ENCODE measurements at places on chromosomes 1 and 21.

DNA sequence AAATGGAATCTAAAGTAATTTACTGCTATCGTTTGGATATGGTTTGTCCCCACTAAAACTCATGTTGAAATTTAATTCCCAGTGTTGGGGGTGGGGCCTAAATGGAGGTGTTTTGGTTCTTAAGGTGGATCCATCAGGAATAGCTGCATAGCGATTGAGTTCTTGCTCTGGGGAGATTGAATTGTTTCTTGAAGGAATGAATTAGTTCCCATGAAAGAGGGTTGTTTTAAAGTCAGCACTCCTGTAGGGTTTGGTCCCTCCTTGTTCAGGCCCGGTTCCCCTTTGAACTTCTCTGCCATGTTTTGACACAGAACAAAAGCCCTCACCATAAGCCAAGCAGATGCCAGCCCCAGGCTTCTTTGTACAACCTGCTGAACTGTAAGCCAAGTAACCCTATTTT, 170.9 kb downstream of the COL11A1 start:
- no peak for DNase-seq

- DNase-seq: no peak
Measured at GRCh38 chr1:156813750-156814570, 2.7 kb downstream of the SH2D2A start.

DNA sequence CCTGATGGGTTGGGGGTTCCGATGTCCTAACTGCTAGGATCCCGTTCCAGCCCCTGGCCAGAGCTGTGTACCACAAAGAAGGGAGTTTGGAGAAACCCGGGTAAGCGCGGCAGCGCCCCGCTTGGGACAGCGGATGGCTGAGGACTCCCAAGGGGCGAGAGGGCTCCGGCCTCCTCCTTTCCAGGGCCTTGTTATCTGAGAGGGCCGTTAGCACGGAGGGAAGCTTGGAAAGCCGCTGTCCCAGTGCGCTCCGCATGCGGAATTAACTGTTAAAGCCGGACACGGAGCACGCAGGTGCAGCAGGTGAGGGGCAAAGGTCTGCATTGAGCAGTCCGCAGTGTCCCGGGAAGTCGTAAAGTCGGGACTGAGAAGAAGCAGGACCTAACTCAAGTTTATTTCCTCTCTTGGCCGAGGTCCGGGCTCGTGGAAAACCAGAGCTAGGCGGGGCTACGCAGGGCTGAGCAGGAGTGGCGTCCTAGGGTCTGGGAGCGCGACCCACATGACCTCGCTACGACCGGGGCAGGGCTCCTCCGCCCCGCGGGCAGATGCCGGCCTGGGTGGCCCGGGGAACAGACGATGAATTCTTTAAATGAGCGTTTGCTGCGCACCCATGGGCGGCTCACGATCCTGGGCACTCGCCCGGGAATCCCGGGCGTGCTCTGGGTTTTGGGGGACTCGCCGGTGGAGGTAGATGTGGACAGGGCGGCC, 4.5 kb downstream of the LHX4 start:
- DNase-seq: no peak

DNA sequence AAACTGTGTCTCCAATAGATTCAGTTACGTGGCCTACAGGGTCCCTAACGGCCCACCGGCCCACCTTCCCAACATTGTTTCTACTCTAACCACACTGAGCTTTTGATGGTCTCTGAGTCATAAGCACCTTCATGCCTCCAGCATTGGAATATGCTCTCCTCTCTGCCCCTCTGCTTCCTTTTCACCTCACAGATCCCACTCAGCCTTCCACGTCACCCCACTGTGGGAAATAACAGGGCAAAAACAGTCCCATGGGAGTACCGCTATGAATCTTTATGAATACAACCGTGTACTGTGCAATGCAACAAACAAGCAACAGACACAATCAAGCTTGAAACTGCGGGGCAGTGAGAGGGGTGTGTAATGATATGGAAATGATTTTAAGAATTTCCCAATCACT, 5.3 kb upstream of the SARS1 start:
- no peak for DNase-seq

- no peak for DNase-seq
Measured at GRCh38 chr1:10690484-10690883, 106.0 kb downstream of the CASZ1 start.

DNA sequence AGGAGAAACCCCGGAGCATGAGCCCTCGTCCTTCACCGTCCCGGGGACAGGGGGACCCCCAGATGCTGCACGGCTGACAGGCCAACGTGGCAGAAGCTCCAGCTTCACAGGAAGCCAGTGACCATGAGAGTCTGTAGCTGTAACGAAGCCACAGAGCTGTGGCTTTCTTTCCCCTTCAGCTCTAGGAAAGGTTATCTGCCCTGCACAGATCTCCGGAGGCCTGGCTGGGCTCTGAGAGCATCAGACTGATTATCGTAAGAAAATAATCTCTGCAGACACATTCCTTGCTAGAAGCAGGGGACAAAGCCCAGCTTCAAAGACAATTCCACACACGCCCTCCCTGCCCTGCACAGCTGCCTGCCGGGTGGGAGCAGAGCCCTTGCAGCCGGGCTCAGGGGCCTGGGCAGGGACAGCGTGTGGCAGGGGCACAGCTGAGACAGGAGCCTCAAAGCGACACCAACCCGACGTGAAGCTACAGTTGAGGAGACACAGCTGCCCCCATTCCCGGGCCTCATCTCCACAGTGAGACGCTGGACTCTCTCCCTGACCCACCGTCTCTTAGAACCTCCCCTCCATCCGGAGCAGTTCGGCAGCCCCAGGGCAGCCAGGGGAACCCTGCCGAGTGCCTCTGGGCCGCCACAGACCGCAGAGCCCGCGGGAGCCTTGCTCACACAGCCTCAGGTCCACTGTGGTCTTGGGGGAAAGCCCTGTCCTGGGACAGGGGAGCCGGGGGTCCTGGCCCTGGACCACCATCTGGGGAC, 30.6 kb downstream of the POFUT2 start:
- DNase-seq: no peak

- DNase-seq: no peak
Measured at GRCh38 chr1:64139877-64140276, 63.5 kb upstream of the UBE2U start.

GRCh38 chr1:40797668-40798010, 14.1 kb downstream of the KCNQ4 start:
- no peak for DNase-seq

- no peak for DNase-seq
Measured at GRCh38 chr1:209741889-209742288, 14.0 kb upstream of the TRAF3IP3 start.

GRCh38 chr1:101370488-101370887, 133.7 kb downstream of the S1PR1 start:
- DNase-seq: no peak

DNA sequence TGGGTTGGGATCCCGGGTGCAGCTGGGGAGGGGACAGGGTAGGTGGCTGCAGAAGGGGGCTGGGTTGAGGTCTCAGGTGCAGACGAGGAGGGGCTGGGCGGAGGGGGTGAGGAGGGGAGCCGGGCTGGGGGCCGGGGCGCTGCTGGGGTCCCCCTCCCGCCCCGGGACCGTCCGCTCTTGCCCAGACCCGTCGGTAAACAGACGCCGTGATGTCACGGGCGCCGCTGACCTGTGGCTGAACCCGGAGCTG, 22.3 kb downstream of the DHRS3 start:
- no peak for DNase-seq

GRCh38 chr1:244945109-244945671, 80.8 kb upstream of the HNRNPU start:
- no peak for DNase-seq

DNA sequence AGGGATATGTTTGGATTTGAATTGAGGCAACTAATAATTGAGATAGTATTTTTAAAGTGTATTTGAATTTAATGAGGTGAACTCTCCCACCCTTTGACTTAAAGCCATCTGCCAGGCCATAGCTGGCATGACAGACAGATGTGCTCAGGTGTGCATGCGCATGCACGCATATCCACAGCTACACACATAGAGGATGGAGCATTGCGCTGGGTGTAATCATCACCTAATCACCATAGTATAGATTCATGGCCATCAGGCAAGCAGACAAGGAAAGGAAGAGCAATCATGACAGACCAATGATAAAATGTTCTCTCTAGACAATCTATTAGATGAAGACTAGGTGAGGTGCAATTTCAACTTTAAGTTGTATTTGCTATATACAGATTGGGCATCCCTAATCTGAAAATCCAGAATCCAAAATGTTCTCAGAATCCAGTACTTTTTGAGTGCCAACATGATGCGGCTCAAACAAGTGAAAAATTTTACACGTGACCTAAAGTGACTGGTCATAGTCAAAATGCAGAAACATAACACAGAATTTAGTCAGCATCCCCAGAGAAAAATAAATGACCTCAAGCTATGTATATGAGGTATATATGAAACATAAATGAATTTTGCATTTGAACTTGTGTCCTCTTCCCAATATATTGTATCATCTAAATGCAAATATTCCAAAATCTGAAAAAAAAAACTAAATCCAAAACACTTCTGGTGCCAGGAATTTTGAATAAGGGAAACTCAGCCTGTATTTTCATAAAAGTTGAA, 70.1 kb downstream of the PTPRC start:
- DNase-seq: no peak

DNA sequence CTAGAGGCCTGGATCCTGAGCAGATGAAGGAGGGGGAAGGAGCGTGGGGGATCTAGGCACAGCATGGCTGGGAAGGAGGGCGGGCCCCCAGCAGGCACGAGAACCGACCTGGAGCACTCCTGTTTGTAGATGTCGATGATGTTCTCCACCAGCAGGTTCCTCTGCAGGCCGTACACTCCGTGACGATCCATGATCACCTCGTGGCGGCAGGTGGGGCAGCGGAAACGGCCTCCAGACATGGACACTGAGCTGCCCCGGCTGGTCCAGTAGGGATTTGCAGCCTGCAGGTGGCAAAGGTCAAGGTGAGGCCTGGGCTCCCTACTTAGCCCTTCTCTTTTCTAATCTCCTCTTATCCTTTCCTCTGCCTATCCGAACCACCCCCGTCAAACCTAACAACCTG, 1.3 kb downstream of the TRIM63 start:
- no peak for DNase-seq

GRCh38 chr1:147502760-147503159, 38.5 kb upstream of the BCL9 start:
- DNase-seq: no peak

GRCh38 chr1:237507005-237507404, 383.7 kb downstream of the ZP4 start:
- DNase-seq: no peak

DNA sequence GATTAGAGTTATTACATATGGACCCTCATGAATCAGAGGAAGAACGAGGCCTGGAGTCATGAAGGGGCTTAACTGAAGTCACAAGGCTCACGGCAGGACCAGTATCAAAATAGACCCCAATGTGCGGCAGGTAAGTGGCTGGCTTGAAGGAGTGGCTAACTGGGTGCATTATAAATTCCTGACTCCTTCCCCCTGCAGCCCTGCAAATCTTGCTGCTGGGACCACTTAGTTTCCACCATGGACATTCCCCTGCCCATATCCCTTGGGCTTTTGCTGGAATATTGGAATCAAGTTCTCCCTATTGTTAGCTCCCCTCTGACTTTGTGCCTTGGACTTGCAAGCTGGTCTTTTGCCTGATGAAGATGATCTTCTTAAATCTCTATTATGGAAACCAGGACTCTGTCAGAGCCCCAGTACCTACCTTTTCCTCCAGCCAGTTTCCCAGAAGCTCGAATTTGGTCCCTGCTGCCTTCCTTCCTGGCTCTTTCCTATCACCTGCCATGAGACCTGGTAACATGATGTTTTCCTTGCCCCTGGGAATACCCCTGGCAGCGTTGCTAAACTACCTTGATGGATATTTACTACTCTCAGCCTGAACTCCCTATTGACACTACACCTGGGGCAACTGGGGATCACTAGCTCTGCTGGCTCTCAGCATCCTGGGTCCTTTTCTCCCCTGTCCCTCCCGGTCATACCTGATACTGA, 156.0 kb upstream of the JUN start:
- DNase-seq: no peak

- DNase-seq: no peak
Measured at GRCh38 chr1:39321979-39322378, 117.5 kb downstream of the MACF1 start.

GRCh38 chr1:221576268-221576667, 165.6 kb downstream of the DUSP10 start:
- DNase-seq: no peak

GRCh38 chr1:178091986-178092745, 1.7 kb upstream of the RASAL2 start:
- DNase-seq: no peak

- DNase-seq: no peak
Measured at GRCh38 chr1:14759843-14760242, 161.4 kb downstream of the KAZN start.

DNA sequence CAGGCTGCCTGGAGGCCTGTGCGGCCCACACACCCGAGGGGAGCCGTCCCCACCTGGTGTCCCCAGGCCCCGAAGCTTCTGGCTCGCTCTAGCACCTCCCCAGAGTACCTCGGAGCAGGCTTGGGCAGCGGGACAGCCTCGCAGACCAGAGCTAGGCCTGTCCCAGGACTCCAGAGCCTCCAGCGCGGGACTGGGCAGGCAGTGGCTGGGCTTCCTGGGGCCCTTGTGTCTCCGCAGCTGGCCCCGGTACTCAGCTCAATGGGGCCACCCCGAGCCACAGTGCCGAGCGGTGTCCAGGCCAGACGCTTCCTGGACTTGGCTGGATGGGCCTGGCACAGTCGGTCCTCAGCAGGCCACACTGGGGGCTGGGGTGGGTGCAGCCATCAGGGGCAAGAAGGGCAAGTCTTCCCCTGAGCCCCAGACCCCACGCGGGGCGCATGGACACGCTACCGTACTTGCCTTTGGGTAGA, 4.9 kb downstream of the SCNN1D start:
- DNase-seq: no peak

DNA sequence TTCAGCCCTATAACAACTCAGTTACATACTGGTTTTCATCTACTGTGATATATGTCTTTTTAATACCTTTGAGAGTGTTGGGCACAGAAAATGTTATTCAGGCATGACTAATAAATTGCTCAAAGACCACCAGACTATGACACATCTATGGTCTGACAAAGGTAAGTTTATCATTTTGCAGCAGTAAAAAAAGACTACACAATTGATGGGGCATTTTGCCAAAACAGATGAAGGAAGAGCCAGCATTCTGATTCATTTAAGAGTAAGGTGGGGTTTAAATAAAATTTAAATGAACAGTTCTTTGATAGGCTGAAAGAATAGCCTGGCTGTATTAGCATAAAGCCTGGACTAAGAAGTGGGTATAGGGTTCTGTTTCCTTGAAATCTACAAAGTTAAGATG, 8.8 kb upstream of the RNPC3 start:
- DNase-seq: no peak

- DNase-seq: no peak
Measured at GRCh38 chr21:31351960-31352359, 7.9 kb upstream of the TIAM1 start.

GRCh38 chr1:89705901-89706699, 73.2 kb downstream of the LRRC8C start:
- DNase-seq: no peak

DNA sequence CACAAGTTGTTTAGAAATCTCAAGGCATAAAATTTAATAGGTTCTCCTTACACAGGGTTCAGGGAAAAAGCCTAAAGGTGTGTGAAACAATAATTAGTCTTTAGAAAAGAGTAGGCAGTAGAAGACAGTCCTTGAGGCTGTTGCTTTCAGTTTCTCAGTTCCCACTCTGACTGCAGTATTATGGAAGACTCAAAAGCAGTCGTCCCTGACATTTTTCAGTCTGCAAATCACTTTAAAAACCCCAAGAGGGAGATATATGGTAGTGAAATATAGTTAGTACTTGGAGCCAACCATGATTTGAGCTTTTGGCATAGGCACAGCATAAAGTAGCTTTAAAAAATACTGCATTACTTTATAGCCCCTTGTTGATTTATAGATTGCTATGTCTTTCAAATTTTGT, 299.7 kb downstream of the OLFM3 start:
- DNase-seq: no peak
